ENCODE measurements at places on chromosomes 6 and 20. TPM values are rescaled to one million over a fixed set of nuclear protein-coding genes. Genes with fewer than 3 reads are reported as not detected.

Gene GNMT
- total RNA-seq, result 0.76 TPM

Gene HINT3
- 33.9 TPM for total RNA-seq

Gene PRL
- total RNA-seq, result 0.58 TPM

Gene NT5DC1
- total RNA-seq, result 22.0 TPM

Gene CCM2L
- 12.7 TPM for total RNA-seq

Gene TTLL9
- 2.0 TPM for total RNA-seq

Gene TPBG
- total RNA-seq, result 32.2 TPM
